SW480 (cell line): ENCODE measurements at places on chromosomes 13 and 19.

- DNase-seq = no peak
Observed at GRCh38 chr13:51929699-51930098, 67.9 kb downstream of the CCDC70 start.

DNA sequence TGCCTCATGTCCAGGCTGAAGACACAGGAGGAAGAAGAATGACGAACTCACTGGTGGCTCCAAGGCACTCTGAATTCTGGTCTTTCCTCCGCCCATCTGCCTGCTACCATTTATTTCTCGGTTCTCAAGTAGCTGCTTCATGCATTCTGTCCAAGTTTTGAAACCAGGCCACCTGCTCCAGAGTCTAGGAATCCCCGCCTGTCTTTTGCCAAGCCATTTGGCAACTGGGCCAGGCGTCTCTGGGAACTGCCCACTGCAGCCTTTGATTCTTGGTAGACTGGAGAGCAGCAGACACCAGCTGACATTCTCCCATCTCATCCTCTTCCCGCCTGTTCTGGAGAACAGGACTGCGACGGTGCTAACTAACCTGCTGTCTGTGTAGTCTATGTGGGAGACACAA lies 10.8 kb downstream of the SLC35E1 start:
- no peak for DNase-seq

- no peak for DNase-seq
Observed at GRCh38 chr19:33298146-33298911, 4.0 kb downstream of the CEBPA start.

DNA sequence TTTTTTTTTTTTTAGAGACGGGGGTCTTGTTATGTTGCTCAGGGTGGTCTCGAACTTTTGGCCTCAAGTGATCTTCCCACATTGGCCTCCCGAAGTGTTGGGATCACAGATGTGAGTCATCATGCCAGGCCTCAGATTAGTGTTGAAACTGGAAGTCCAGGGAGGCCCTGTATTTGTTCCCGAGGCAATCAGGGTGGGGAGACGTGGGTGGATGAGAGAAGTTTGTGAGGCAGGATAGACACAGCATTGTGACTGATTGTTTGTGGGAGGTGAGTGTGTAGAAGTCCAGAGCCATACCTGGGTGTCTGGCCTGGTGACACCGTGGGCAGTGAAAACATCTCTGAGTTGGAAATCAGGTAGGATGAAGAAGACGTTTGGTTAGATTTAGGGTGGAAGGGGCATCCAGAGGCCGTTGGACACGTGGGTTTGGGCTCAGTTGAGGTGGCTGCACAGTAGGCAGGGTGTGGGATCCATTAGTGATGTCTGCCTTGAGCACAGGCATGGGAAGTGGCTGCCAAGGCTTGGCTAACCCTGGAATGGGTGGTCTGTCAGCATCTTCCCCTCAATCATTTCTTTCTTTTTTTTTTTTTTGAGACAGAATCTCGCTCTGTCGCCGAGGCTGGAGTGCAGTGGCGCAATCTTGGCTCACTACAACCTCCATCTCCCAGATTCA lies 12.4 kb downstream of the RTN2 start:
- peak; percentile 77 for DNase-seq

GRCh38 chr19:29855087-29855486 lies 43.3 kb downstream of the CCNE1 start:
- DNase-seq = no peak

DNA sequence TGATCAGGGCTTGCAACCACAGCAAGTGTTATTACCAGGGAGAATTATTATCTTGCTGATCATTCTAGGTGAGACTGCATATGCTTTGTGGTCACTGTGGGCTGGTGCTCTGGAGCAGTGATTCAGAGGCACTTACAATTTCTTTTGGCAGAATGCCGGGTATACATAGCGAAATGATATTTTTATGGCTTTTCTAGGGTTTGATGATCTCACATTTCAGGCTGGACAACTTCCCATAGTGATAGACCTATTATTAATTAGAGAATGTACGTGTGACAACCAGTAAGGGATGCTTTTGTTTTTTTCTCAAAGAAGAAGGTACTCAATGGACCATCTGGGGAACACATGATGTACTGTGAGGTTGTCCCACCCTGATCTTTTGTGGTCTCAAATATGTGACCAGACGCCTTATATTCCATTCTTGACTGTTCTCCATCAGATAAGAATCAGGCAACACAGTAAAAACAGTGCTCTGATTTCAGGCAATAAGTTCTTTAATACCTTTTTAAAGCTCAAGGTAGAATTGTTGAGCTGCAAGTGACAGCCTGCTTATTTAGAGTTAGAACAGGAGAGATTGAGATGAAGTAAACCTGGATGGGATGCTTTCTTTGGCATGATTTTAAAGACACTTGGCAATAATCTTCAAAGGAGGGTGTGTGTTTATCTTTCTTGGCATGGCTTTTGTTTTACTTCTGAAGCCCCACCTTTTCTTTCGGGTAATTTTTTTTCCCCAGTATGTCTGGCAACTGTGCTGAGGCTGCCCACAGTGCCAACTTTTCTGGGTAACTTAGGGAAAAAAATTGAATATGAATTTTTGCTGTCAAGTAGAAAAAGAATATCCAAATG lies 27.4 kb upstream of the SCEL start:
- peak; percentile 86 for DNase-seq

DNA sequence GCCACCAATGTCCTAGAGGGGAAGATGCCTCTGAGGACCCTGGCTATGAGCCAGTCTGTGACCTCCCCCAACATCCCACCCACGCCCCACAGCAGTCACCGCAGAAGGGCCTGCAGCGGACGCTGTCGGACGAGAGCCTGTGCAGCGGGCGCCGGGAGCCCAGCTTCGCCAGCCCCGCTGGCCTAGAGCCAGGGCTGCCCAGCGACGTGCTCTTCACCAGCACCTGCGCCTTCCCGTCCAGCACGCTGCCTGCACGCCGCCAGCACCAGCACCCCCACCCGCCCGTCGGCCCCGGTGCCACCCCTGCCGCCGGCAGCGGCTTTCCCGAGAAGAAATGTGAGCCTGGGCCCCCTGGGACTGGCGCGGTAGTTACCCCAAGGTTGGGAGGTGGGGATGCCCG lies 30.6 kb downstream of the DPF1 start:
- no peak for DNase-seq

DNA sequence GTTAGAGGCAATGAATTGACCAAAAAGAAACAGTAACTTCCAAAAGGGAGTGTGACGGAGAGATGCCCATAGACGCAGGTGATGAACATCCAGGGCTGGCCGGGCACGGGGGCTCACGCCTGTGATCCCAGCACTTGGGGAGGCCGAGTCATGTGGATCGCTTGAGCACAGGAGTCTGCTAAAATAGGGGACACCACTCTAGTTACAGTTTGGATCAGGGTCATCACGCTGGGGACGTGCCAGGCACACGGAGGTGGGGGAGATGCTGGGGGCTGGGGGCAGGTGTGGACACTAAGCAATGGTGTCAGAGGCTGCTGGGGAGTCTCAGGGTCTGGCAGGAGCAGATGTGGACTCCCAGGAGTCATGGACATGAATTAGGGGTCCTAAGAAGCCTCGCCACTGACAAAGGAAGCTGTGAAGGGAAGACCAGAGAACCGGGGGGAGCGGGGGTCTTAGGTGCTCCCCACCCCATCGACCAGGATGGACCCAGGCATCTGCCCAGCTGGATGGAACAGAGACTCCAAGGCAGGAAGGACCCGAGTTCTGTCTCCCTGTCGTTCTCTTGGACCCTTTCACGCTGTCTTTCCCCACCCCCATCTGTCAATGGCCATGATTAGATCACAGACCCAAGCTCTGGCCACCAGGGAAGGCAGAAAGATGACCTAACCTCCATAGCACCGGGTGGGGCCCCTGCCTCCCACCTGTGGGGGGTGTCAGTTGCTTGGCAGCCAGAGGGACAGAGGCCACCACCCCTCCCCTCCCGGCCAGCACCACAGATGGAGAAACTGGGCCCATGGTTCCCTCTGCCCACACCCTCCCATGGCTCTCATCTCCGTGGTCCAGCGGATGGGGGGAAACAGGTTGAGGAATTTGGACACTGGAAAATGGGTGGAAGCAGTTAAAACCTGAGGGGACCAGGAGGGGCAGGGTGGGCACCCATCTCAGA lies 19.6 kb downstream of the CCDC8 start:
- no peak for DNase-seq

DNA sequence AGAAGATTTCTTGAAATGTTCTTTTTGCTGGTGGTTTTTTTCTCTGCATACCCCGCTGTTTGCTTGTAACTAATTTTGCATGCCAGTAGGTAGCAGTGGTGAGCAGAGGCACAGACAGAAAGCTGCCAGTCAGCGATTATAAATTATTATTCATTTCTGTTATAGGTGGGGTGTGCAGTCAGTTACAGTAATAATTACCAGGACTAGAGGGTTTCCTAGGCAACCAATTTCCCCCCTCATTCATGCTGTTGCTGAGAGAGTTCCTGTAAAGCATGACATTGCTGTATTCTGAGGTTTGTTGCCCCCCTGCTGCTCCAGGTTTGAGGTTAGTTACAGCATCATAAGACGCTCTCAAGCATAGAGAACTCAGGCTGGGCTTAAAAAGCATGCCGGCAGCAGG lies 104.5 kb downstream of the URI1 start:
- peak; percentile 7 for DNase-seq

DNA sequence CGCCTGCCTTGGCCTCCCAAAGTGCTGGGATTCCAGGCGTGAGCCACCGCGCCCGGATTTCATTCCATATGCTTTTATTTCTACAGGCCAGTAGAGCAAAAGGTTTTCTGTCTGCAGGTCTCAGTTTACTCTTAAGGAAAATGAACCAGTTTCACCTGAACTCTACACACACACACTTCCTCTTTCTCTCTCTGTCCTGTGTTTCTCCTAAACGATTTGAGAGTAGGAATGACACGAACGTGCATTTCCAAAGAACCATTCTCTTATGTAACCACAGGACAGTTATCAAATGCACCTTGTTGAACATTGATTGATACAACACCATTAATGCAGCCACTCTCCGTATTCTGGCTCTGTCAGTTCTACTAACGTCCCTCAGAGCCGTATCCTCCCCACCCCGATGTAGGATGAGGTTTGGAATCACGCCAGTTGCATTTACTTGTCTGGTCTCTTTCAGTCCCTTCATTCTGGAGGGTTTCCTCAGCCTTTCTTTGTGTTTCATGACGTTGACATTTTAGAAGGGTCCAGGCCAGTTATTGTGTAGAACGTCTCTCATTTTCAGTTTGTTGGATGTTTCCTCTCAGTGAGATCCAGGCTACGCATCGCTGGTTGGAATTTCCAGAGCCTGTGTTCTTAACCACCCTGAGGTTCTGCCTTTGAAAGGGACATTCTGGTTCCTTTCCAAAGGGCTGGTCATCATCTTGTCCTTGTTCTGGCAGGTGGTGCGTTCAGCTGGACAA lies 36.0 kb downstream of the BICRA start:
- no peak for DNase-seq

DNA sequence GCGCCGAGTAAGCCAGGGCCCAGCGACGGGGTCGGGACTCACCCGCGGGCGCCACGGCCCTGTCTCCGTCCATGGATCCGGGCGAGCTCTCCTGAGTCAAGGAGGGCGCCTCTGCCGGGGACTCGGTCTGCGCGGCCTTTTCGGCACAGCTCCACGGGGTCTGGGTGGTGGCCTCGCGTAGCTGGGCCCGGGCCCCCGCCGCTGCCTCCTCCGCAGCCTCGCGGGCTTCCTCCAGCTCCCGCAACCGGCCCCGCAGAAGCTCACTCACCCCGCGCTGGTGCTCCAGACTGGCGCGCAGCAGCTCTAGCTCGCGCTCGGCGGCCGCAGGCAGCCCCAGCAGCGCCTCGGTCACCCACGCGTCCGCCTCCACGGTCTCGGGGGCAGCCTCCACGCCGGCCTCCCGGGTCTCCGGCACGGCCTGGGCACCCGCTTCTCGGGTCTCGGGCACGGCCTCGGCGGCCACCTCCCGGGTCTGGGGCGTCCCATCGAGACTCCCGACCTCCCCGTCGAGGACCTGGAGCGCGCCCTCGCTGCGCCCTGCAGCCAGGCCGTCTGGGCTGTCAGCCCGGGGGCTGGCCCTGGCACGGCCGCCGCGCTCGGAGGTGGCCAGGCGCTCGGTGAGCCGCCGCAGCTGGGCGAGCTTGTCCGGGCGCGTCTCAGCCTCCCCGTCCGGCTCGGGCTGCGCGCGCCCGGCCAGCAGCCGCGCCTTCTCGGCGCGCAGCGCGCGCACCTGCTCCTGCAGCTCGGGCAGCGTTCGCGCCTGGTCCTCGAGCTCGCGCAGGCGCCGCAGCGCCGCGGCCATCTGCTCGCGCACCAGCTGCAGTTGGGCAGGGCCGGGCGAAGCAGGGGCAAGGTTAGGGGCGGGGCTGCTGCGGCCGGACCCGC lies 8.4 kb downstream of the KANK3 start:
- peak; percentile 73 for DNase-seq

- no peak for DNase-seq
Observed at GRCh38 chr19:22427547-22427946, 5.4 kb upstream of the ZNF98 start.

DNA sequence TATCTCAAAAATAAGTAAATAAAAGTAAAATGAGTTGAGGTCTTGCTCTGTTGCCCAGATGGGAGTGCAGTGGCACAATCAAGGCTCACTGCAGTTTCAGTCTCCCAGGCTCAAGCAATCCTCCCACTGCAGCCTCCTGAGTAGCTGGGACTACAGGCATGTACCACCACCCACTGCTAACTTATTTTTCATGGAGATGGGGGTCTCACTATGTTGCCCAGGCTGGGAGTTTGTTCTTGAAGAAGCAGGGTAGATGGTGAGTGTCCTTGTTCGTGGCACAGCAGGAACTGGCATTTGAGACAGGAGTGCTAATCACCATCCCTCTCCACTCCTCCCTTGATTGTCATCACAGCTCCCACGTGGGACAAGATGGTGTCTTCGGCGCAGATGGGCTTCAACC lies 3.5 kb downstream of the NLRP2 start:
- no peak for DNase-seq

DNA sequence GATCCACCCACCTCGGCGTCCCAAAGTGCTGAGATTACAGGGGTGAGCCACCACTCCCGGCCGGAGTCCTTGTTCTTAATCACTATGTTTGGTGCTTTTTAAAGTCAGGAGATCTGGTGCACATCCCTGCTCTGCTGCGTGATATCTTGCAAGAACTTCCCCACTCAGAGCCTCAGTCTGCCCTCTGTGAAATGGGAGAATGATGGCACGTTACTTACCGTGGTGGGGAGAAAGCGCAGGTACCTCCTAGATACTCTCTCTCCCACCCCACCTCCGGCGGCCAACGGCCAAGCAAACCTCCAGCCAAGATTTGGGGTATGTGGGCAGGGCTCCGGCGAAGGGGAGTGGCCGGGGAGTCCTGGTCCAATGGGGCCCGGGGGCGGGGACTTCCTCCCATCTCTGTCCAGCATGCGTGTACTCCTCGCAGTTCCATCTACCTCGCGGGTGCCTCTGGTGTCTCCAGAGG lies at the start of gene RYR1:
Gene RYR1, plus strand, starts transcription at position 424 of the 466 bp plus-strand sequence. CDS start 139 bp downstream, outside the sequence.
- no peak for DNase-seq

- DNase-seq = no peak
Observed at GRCh38 chr19:2827022-2827421, 7.4 kb downstream of the ZNF554 start.

GRCh38 chr13:53368948-53369347 lies 340.3 kb downstream of the OLFM4 start:
- DNase-seq = no peak

DNA sequence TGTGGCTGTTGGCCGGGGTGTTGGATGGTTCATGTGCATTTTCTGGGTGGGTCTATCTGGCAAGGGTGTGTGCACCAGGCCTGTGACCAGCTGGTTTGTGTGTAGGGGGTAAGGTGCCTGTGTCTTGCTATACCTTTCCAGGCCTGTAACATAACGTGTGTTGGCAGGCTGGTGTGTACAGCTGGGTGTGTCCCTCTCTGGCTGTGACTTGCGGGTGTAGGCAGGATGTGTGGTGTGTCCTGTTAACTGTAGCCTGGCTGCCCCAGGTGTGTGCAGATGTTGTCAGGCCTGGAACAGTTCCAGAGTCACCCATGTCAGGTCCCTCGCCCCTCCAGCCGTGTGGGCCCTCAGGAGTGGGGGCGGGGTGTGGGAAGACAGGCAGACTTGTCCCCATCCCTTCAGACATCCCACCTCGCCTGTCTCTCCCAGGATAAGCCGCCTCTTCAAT lies 9.8 kb downstream of the KCTD15 start:
- no peak for DNase-seq
